ENCODE measurements at places on chromosomes 6 and 20.

- no peak for DNase-seq
Measured at GRCh38 chr20:7650086-7650879, 290.0 kb downstream of the HAO1 start.

GRCh38 chr20:62831361-62831788 is 14.5 kb downstream of the COL9A3 start:
- no peak for DNase-seq

GRCh38 chr6:27375613-27376079 is 12.9 kb upstream of the ZNF391 start:
- no peak for DNase-seq

GRCh38 chr20:51098284-51098810 is 75.4 kb upstream of the KCNG1 start:
- no peak for DNase-seq

- DNase-seq, result no peak
Measured at GRCh38 chr6:136499370-136499769, 50.9 kb downstream of the MAP7 start.

- DNase-seq, result no peak
Measured at GRCh38 chr6:124495665-124496190, 466.5 kb upstream of the RNF217 start.

DNA sequence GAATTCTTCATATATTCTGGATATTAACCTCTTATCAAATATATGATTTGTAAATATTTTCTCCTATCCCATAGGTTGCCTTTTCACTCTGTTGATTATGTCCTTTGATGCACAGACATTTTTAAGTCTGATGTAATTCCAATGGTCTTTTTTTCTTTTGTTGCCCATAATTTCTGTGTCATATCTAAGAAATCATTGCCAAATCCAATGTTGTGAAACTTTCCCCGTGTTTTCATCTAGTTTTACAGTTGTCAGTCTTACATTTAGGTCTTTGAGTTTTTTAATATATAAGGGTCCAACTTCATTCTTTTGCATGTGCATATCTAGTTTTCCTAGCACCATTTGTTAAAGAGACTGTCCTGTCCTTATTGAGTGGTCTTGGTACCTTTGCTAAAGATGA is 111.5 kb downstream of the SESN1 start:
- DNase-seq, result no peak

- DNase-seq, result no peak
Measured at GRCh38 chr6:126039284-126039683, 52.9 kb downstream of the TRMT11 start.

- DNase-seq, result no peak
Measured at GRCh38 chr20:60583741-60584140, 625.5 kb downstream of the CDH26 start.

GRCh38 chr6:170247178-170247701 is 43.6 kb downstream of the DLL1 start:
- no peak for DNase-seq

- DNase-seq, result no peak
Measured at GRCh38 chr6:38498805-38499445, 140.8 kb downstream of the BTBD9 start.

DNA sequence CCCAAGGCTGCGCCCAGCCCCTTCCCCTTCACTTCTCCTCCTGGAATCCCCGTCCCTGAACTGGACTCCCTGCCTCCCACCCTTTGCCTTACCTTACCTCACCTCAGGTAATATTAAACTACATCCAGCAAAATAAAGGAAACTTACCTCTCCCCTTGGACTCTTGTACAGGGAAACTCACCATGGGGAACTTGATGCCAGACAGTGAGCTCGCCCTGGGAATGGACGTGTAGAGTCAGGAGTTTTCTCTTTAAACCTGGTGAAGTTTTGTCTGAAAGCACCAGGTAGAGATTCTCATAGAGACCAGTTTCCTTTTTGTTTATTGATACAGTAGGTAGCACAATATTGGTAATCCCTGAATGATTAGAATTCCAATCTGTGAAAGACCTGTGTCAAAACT is 544 bp upstream of the HLA-C start:
- no peak for DNase-seq

GRCh38 chr6:109013656-109014305 is 80.9 kb downstream of the SESN1 start:
- DNase-seq, result no peak

GRCh38 chr20:22339946-22340345 is 244.4 kb downstream of the FOXA2 start:
- DNase-seq, result no peak

GRCh38 chr20:31913431-31914157 is 38.3 kb downstream of the PDRG1 start:
- no peak for DNase-seq
